ENCODE measurements at places on chromosomes 3 and 15.

- DNase-seq, result no peak
These were observed 256.2 kb downstream of the ZNF621 start for GRCh38 chr3:40780925-40781406.

- DNase-seq, result no peak
These were observed 65.6 kb upstream of the CTXND1 start for GRCh38 chr15:80317389-80318182.

GRCh38 chr3:52887166-52887565, 10.2 kb downstream of the STIMATE start:
- DNase-seq, result no peak

GRCh38 chr3:147038481-147038880, 367.9 kb downstream of the ZIC4 start:
- DNase-seq, result no peak

GRCh38 chr15:40420071-40420713, 14.6 kb downstream of the IVD start:
- no peak for DNase-seq

- DNase-seq, result peak; percentile 38
These were observed 8.3 kb upstream of the EPHA3 start for GRCh38 chr3:89098964-89099585.

GRCh38 chr3:138349926-138350665, 1.7 kb downstream of the MRAS start:
- DNase-seq, result no peak

- no peak for DNase-seq
These were observed 641 bp downstream of the OPA1 start for GRCh38 chr3:193593668-193594030.

GRCh38 chr3:110903771-110904519, 167.7 kb upstream of the NECTIN3 start:
- DNase-seq, result no peak

- DNase-seq, result no peak
These were observed 2.4 kb downstream of the LMCD1 start for GRCh38 chr3:8503871-8504610.

GRCh38 chr3:88996691-88997090, 110.7 kb upstream of the EPHA3 start:
- no peak for DNase-seq

GRCh38 chr15:90171623-90172022, 29.5 kb upstream of the SEMA4B start:
- DNase-seq, result no peak

DNA sequence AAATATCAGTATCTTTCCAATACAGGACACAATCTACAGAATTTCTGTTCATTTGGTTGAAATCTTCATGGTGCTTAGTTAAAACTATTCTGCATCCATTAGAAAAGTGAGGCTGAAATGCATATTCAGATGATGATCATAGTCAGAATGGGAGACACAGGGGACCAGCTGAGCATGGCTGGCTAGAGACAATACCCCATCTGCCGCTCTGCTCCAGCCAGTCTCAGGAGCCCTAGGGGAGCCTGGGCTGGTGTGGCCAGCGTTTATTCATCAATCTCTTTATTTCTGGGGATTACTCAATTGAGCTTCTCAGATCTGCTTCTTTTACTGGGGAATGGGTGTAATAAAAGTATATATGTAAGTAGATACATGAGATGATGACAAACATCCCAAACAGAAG, 470.9 kb upstream of the CDIN1 start:
- no peak for DNase-seq

GRCh38 chr3:151875759-151876158, 2.3 kb downstream of the SUCNR1 start:
- DNase-seq, result no peak

- no peak for DNase-seq
These were observed 4.3 kb downstream of the PLEKHO2 start for GRCh38 chr15:64845831-64846595.

- DNase-seq, result no peak
These were observed 20.3 kb downstream of the SHOX2 start for GRCh38 chr3:158085931-158086330.

DNA sequence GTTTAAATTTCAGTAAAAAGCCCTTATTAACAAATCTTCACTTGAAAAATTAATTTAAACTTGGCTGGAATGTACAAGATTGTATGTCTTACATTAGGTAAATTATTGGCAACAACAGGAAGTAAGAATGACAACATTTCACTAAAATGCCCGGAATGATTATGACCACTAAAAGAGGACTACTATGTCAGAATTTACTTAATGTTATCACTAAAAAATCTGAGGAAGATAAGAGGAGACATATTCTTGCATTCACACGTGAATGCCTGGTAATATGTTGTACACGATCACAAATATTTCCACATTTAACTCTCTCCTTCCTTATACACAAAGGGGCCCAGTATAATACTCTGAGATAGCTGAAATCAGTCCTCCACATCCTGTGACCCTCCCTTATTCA, 29.7 kb downstream of the VGLL3 start:
- DNase-seq, result no peak

GRCh38 chr3:144548346-144548745, 576.7 kb downstream of the DIPK2A start:
- DNase-seq, result no peak

- DNase-seq, result no peak
These were observed 51.5 kb downstream of the RPN1 start for GRCh38 chr3:128598884-128599664.

DNA sequence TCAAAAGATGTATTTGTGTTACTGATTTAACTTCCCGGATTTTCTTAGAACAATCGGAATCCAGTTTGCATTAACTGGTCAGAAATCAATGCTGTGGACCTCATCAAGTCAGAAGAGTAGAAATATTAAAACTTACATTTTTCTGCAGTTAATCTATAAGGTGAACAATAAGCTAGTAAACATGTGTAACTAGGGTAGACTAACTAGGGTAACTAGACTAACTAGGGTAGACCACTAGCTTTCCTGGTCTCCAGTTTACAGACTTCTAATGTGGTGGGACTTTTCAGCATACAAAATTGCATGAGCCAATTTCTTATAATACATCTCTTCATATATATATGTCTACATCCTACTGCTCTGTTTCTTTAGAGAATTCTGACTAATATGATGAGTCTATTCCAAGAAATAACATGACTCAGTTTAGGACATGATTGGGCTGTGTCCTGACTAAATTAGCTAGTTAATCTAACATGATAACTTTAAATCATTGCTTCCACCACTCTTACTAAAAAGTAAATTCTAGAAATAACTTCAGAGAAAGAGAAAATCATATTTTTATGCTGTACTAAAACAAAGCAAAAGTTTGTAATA, 5.3 kb downstream of the PLSCR2 start:
- DNase-seq, result no peak

GRCh38 chr3:9059489-9060400, 96.5 kb upstream of the RAD18 start:
- no peak for DNase-seq

DNA sequence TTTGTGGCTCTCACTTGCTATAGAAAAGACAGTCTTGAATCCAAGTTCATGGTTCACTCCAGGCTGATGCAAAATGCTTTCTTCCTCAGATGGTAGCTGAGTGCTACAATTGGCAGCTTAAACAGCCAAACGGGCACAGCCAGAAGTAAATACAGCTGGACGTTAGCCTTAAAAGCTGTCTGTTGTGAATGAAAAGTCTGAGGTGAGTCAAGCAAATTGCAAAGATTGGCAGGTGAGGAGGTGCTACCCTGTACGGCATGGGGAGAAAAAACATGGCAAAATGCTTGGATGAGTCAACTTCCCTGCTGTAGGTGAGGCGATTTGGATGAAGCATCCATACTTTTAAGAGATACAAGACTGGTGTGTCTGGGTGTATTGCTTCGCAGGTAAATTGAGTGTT, 40.5 kb downstream of the IL5RA start:
- DNase-seq, result no peak

GRCh38 chr15:66765478-66766281, 63.6 kb downstream of the SMAD6 start:
- no peak for DNase-seq

GRCh38 chr3:102158080-102158740, 276.6 kb upstream of the ZPLD1 start:
- no peak for DNase-seq

DNA sequence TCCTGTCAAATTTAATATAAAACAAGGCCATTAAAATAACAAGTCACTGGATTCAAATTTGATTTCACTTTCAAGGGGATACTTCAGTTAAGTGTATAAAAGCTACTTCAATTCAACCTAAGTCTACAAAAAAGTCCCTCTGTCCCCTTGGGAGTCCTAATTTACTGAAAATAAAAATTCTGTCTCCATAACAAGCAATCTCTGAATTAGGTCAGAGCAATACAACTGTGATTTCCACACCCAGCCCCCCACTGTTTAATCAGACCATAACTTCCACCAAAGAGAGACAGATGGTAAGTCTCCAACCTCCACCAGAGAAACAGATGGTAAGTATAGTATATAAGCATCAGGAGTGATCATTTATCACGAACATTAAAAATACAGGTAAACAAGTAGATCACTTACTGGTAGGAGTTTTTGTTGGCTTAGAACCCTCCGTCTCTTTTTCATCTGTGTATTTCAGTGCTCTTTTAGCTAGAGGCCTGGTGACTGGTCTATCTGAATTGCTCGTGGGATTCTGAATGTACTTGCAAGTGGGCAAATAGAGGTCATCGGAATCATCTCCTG, 12.1 kb downstream of the SGO1 start:
- DNase-seq, result no peak

- no peak for DNase-seq
These were observed 2.4 kb downstream of the RASA2 start for GRCh38 chr3:141489203-141489602.

DNA sequence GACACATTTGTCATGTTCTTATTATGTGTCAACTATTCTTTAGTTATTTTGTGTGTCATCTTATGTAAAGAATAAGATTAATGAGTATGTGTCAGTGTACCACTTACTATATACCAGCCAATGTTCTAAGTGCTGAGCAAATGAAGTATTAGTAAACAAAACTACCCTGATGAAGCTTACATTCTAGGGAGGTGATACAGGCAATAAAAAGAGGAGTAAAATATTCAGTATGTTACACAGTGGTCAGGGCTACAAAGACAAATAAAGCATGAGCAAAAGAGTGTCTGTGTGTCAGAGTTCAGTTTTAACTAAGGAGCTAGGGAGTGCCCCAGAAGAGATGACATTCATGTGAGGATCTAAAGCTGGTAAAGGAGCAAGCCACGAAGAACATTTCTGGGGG, 79.1 kb downstream of the TRPC1 start:
- DNase-seq, result no peak

GRCh38 chr3:113136071-113136470, 75.3 kb upstream of the BOC start:
- no peak for DNase-seq

DNA sequence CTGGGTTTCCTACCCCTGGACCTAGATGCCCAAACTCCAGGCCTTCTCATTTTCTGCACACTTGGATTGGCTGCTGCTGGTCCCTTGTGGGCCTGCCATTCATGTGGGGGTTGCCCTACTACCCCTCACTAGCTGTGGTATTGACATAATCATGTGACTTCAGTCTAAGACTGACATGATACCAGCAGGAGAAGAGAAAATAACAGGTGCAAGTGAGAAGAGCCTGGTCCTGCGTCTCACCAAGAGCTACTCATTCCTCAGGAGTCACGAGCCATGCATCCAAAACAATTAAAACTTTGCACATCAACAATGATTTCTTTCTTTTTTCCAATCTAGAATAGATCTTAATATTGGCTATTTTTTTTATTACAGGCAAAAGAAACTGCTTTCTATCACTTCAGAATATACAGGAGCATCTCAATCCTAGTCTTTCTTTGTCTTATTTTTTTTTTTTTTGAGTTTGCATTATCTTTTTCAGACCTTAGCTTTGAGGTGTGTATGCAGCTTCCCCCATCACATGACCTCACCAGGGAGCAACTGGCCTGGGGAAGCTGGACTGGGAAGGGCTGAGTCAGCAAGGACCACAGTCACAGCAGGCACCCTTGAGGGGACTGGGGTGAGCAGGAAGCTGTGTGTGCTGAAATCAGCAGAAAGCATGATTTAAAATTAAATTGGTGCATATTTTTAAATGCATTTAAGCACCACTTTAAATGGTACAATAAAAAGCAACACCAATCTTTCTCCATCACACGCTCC, 27.6 kb downstream of the SLC9A9 start:
- no peak for DNase-seq

DNA sequence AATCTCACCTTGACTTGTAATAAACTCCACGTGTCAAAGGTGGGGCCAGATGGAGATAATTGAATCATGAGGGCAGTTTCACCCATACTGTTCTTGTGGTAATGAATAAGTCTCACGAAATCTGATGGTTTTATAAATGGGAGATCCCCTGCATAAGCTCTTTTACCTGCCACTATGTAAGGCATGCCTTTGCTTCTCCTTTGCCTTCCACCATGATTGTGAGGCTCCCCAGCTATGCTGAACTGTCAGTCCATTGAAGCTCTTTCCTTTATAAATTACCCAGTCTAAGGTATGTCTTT, 45.5 kb downstream of the SUCNR1 start:
- no peak for DNase-seq

GRCh38 chr3:85090495-85090894, 131.7 kb downstream of the CADM2 start:
- DNase-seq, result no peak

DNA sequence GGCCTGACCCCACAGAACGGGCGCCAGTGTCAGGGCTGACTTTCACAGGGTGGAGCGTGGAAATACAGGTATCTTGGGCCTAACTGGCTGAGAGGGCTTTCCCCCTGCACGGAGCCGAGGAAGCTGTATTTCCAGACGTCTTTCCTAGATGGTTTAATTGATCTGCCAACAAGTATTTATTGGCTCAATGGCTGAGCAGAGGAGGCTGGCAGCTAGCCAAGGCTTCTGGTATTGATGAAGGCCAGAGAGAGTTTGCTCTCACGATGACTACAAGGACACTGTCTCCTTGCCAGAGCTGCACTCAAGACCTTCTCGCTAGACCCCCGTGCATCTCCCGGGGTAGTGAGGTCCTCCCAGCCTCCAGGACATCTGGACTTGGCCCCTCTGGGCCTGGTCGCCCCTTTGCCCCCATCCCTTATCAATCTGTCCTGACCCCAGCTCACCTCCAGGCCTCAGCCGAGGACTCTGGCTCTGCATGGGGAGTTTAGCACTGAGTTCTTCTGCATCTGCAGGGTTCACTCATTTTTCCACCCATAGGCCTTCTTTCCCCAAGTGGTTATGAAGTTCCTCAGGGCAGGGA, 20.6 kb downstream of the SPSB4 start:
- DNase-seq, result no peak

DNA sequence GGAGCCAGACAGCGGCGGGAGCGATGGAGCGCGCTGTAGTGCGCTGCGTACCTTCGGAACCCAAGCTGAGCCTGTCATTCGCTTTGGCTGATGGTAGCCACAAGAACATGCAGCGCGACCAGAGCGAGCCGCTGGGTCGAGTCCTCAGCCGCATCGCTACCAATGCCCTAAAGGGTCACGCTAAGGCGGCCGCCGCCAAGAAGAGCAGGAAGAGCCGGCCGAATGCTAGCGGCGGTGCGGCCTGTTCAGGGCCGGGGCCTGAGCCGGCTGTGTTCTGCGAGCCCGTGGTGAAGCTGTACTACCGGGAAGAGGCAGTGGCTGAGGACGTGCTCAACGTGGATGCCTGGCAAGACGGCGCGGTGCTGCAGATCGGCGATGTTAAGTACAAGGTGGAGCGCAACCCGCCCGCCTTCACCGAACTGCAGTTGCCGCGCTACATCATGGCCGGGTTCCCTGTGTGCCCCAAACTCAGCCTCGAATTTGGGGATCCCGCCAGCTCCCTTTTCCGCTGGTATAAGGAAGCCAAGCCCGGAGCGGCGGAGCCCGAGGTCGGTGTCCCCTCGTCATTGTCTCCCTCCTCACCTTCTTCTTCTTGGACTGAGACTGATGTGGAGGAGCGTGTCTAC, 498 bp downstream of the PDE12 start:
- DNase-seq, result no peak

- no peak for DNase-seq
These were observed 36.8 kb downstream of the BDH1 start for GRCh38 chr3:197518881-197519421.
